Activated effector memory CD4-positive, alpha-beta T cell treated with anti-CD3 and anti-CD28 coated beads, Interleukin-2, amount 50 U/mL, for 16 hours (primary cell): ENCODE measurements at places on chromosomes 16 and 17.

DNA sequence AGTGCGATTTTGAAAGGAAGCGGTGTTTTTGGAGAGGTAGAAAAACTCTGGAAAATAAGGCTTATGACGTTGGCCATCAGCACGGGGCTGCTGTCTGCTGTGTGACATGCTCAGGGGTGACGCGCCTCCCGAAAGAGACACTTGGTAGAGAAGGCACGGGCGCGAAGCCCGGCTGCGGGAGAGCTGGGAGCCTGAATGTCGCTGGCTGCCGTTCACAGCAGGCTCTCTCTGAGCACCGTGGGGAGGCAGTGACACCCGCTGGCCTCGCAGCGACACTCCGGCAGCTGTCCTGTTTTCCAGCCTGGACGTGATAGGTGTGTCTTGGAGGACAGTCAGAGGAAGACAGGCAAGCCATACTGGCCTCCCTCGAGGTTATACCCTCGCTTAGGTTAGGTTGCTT lies 759.1 kb upstream of the RBFOX1 start:
- DNase-seq = no peak

GRCh38 chr17:80312621-80313135 lies 52.0 kb downstream of the RNF213 start:
- DNase-seq = peak; percentile 38

DNA sequence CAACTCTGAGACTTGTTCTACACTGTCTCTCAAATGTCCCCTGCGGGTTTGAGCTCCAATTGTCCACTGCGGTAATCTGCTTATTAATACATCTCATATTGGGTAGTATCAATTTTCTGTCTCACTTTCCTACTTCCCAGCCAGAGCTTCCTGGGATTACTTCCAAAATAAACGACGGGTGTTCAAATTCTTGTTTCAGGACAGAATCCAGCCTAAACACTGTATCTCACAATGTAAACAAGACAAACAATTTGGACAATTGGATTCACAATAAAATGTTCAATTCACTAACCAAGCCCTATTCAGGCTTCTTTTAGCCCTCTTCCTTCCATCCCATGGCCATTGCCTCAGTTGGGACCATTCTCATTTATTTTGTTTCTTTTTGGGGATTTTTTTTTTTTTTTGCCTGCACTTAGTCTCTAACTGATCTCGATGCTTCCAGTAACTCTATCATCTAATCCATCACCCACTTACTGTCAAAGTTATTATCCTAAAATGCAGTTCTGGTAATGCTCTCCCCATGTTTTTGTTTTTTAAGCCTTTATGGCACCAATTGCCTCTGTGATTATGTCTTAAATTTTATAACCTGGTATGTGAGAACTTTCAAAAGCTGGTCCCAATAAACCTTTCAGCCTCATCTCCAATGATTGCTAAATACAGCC lies 2.0 kb upstream of the VAT1L start:
- no peak for DNase-seq

GRCh38 chr16:67936124-67936879 lies at the start of gene PSMB10:
TSS of gene PSMB10 (minus strand) at chr16:67936850. CDS start at chr16:67936749, 101 bp downstream.
- no peak for DNase-seq

GRCh38 chr17:36127911-36128310 lies 24.3 kb downstream of the CCL4 start:
- no peak for DNase-seq

DNA sequence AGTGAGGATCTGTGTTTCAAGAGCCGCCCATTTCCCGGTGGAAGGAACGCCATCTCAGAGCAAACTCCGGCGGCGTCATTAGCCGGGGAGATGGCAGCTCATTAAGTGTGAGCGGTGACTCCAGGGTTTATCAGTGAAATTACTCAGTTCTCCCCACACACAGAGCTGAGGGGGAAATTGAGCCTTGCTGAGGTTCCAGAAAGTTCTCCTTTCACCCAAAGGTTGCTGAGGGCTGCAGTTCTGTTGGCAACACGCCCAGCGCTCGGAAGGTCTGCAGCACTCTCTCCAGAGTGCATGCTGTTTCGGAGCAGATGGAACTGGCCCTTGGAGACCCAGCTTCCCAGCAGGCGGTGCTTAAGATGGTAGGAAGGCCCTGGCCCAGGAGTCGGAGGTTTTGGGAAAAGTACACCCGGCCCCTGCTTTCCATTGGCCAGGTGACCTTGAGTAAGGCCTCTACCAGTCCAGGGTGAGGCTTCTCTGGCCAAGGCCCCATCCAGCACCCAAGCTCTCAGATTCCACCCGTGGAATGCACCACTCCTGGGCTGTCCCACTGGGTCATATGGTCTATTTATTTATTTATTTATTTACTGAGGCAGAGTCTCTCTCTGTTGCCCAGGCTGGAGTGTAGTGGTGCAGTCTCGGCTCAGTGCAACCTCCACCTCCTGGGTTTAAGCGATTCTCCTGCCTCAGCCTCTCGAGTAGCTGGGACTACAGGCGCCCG lies 167.7 kb upstream of the CIBAR2 start:
- DNase-seq = no peak

GRCh38 chr17:282912-283882 lies 69.4 kb downstream of the RPH3AL start:
- DNase-seq = peak; percentile 34

- no peak for DNase-seq
Measured at GRCh38 chr17:14950216-14950615, 314.9 kb downstream of the PMP22 start.

DNA sequence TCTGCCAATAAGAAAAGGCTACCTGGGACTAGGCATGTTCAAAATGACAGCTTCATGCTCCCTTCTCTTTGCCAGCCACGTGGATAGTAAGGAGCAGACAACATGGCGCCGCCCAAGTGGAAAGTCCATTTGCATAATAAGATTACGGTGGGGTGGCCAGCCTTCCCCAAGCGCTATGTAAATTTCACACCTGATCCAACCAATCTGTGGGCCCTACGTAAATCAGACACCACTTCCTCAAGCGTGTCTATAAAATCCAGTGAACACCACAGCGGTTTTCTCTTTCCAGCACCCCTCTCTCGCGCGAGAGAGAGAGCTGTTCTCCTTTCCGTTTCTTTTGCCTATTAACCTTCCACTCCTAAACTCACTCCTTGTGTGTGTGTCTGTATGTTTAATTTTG lies 140.3 kb upstream of the ERCC4 start:
- no peak for DNase-seq

- no peak for DNase-seq
Measured at GRCh38 chr17:16818340-16818739, 128.3 kb downstream of the CCDC144A start.

- DNase-seq = no peak
Measured at GRCh38 chr17:10089196-10089804, 109.1 kb downstream of the GAS7 start.

DNA sequence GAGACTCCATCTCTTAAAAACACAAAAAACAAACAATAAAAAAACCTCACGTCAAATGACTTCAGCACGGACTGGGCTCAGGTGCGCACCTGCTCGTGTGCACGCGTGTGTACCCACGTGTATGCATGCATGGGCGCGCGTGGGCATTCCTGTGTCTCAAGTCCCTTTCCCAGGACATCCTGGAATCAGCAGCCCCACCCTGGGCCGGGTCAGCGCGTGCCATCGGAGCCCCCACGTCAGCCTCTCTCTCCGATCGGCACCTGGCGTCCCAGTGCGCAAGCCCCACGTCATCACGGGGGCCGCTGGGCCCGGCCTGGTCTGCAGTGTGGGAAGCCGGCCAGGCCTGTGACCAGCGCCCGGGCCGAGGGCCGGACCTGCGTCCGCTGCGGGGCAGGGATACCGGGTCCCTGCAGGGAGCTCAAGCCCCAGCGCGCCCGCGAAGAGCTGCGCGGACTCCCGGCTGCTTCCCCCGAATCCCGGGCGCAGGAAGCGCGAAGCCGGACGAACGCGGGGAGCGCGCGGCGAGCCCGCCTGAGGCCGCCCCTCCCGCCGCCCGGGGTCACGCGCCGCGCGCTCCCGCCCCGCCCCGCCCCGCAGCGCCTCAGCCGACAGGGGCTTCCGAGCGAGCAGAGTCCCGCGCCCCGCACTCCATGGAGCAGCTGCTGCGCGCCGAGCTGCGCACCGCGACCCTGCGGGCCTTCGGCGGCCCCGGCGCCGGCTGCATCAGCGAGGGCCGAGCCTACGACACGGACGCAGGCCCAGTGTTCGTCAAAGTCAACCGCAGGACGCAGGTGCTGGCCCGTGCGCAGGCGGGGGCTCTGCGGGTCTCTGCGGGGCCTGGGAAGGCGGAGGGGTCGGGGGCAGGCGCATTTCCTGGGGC lies at the start of gene FN3K:
Gene FN3K (plus strand): TSS at position 629 of the 880 bp plus-strand sequence. CDS start 22 bp downstream, at position 651.
- peak; percentile 75 for DNase-seq

DNA sequence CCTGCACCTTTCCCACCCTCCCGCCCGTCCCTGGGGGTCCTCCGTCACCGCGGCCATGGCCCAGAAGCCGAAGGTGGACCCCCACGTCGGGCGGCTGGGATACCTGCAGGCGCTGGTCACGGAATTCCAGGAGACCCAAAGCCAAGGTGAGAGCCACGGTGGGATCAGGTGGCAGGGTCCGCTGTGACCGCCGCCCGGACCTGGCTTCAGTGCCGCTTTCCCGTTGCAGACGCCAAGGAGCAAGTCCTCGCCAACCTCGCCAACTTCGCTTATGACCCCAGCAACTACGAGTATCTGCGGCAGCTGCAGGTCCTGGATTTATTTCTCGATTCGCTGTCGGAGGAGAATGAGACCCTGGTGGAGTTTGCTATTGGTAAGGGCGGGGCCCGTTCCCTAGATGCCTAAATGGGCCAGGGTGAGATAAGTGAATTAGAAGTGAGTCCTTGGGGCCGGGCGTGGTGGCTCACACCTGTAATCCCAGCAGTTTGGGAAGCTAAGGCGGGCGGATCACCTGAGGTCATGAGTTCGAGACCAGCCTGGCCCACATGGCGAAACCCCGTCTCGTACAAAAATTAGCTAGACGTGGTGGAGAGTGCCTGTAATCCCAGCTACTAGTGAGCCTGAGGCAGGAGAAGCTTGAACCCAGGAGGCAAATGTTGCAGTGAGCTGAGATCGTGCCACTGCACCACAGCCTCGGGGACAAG lies 617 bp downstream of the ARMC7 start:
- no peak for DNase-seq

DNA sequence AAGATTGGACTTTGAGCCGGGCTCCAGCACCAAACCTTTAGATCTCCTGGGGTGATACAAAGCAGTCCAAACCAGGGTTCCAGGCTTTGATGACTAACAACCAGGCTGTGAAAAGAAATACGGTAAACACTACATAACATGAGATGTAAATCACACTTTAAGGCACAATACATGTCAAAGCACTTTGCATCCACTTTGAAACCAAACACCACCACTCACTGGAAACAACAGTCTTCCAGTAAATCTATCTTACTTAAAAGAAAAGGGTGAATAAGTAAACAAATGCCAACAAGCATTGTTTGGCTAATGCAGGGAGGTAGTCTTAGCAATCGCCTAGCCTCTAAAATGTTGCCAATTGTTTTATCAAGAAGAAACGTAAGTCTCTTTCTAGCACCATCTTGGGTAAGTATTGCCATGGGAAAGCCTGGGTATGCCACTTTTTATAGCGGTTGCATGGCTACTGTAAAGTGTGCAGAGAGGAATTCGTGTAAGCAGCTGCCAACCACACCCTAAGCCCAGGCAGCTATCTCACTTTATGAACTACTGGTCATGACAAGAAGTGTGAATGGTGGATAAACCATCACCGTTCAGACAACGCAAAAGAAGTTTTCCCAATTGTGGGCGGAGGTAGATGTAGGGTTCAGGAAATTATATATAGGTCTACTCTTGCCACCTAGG lies 267.4 kb upstream of the PSMD7 start:
- no peak for DNase-seq

GRCh38 chr17:45355087-45355486 lies 38.3 kb upstream of the MAP3K14 start:
- peak; percentile 21 for DNase-seq

DNA sequence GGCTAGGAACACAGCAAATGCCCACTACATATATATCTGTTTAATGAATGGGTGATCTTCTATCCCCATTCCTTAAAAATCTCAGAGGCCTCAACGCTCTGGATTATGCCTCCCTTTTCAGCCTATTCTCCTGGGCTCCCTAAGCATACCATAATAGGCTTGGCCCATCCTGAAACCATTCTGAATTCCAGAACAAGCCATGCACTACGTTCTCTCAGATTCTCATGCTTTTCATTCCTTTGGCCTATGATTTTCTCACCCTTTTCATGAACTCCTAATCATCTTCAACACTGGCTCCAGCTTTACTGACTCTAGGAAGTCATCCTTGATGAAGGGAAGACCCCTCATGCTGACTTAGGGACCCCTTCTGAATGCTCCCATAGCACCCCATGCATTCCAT lies 71.1 kb downstream of the RPGRIP1L start:
- DNase-seq = no peak

GRCh38 chr17:79183293-79184158 lies 108.9 kb downstream of the ENGASE start:
- no peak for DNase-seq

DNA sequence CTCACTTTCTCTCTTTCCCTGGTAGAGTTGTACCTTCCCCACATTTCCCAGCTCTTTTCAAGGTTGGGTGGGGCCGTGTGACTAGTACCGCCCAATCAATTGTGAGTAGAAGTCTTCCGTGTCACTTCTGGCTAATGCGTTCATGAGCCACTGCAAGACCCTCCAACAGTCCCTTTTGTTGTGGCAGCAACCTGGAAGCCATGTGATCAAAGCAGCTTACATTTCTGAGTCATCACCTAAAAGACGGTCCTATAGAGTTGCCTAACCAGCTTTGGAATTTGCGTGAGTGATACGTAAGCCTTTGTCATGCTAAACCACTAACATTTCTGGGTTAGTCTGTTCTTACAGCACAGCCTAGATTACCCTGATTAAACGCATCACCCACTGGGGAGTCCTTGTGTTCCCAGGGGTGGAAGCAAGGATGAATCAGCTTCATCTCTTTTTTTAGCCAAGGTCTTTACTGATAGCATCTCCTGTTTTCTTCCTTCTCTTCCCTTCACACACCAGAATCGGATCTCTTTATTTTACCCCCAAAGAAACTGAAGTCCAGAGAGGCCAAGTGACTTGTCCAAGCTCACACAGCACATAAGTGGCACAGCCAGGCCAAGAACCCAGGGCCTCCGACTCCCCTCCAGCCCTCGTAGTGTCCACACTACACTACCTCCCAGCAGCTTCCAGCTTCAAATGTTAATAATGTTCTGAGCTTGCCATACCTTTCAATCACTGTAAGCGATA lies 366.3 kb upstream of the XYLT1 start:
- no peak for DNase-seq

GRCh38 chr17:53046781-53047180 lies 775.9 kb upstream of the KIF2B start:
- no peak for DNase-seq

DNA sequence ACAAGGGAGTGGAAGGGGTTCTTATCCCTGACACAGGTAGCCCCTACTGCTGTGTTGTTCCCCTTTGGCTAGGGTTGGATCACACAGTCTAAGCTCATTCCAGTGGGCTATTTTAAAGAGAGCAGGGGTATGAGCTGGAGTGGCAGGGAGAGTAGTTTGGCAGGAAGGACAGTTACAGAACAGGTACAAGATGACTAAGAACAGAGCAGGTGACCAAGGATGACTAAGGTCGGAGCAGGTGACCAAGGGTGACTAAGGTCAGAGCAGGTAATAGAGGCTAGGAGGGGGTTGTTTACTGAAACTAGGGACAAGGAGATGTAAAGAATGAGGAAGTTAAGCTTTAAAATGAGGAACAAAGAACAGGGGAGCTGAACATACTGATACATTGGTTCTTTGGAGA lies 58.8 kb downstream of the UTP18 start:
- no peak for DNase-seq

GRCh38 chr17:12624211-12624610 lies 41.5 kb upstream of the MYOCD start:
- DNase-seq = no peak
